ENCODE measurements at places on chromosomes 3 and 15.

DNA sequence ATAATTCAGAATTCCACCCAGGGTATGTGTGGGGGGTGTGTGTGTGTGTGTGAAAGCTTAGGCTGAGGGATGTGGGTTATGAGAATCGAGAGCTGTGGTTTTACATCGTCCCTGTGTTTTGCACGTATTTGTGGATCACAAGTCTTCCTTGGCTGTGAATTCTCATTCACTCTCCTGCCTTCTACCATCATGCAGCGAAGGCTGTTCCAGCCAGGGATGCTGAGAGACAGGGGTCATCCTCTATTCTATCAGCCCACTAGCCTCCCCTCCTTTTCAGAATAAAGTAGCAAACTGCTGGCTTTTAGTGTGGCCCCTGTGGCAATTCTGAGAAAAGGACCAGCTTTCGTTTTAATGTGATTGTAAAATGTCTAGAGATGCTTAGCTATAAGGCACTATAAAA lies 460.6 kb upstream of the NR2F2 start:
- DNase-seq = no peak

DNA sequence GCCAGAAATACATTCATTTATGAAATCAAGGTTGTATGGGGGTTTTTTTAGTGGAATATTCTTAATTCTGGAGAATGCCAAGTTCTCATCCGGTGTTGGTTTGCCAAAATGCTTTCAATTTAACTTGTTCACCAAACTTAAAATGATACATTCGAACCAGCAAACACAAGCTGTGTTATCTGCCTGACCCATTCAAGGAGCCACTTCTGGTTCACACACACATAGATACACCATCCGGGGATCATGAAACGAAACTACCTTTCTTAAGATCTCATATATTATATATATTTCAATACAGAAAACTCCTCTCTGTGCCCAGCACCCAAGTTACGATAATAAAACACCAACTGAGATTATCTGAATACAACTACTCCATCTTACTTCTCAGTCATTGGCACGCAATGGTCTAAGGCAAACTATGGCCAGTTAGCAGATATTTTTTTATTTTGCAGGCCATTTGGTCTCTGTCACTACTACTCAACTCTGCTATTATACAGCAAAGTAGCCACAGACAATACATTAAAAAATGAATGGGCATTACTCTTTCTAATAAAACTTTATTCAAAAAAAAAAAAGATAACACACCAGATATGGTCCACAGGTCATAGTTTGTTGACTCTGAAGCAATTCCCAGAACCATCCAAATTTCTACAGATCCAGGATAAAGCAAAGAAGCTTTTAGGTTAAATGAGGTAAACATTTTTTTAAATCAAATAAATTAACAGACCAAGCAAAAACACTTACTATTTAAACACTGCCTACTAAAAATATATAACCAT lies 89.6 kb downstream of the TBL1XR1 start:
- DNase-seq = no peak

DNA sequence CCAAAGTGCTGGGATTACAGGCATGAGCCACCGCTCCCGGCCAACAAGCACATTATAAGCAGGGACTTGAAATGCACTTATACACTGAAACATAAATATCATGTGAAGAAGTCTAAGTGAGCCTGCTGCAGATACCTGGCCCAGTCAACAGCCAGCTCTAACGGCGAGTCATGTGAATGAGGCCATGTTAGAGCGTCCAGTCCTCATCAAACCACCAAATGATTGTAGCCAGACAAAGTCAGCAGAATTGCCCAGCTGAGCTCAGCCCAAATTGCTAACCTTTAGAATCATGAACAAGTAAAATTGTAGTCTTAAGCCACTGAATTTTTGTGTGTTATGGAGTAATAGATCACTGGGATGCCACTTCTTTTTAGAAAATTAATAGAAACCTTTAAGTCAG lies 37.8 kb upstream of the UACA start:
- no peak for DNase-seq

DNA sequence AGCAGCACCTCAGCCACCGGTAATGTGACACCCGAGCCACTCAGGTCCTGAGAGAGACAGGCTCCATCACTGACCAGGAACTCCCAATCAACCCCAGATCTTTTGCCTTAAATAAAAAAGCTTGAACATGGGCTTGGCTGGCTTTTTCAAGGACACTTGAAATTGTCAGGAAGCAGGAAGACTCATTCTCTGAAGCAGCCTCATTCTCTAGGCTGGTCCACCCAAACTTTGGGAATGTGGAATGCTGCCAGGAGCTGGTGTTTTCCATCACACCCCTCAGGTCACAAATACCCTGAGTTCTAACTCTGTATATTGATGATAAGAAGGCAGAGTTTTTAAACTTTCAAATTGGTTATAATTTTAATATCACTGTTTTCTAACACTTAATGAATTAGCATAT lies 17.0 kb downstream of the CXCR6 start:
- no peak for DNase-seq

DNA sequence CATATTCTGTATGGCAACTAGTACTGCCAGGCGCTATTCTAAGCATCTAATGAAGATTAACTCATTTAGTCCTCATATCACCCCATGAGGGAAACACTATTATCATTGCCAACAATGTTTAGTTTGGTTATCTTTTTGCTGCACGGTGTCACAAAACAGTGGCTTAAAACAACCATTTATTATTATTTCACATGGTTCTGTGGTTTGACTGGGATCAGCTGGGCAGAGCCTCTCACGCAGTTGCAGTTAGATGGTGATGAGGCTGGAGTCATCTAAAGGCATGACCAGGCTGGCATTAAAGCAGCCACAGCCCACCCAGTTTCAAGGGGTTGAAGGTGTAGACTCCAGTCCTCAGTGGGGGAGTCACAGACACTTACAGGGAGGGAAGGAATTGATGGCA lies 32.8 kb upstream of the RASA2 start:
- no peak for DNase-seq

- DNase-seq = no peak
Observed at GRCh38 chr3:98780343-98780742, 17.2 kb downstream of the ST3GAL6 start.

- no peak for DNase-seq
Observed at GRCh38 chr3:152309031-152309430, 40.3 kb downstream of the MBNL1 start.

- no peak for DNase-seq
Observed at GRCh38 chr15:43270676-43271306, 4.1 kb upstream of the TGM5 start.

DNA sequence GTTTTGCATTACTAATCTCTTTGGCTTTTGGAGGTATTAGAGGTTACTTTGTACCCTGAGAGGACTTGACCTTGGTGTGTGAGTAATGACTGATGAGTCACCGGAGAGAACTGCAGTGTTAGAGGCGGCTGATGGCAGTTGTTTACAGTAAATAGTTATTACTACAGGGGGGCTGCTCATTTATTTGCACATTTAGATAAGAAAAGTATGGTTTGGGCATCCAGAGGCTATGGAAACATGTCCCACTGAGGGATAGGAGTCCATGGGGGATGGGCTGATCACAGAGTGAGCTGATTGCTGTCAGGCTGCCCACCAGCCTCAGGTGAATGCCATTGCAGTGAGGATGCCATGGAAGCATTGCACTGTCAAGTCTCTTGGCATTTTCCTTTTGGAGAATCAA lies 17.3 kb upstream of the STAC start:
- peak; percentile 47 for DNase-seq

- no peak for DNase-seq
Observed at GRCh38 chr15:71331173-71331572, 215.9 kb downstream of the THSD4 start.

DNA sequence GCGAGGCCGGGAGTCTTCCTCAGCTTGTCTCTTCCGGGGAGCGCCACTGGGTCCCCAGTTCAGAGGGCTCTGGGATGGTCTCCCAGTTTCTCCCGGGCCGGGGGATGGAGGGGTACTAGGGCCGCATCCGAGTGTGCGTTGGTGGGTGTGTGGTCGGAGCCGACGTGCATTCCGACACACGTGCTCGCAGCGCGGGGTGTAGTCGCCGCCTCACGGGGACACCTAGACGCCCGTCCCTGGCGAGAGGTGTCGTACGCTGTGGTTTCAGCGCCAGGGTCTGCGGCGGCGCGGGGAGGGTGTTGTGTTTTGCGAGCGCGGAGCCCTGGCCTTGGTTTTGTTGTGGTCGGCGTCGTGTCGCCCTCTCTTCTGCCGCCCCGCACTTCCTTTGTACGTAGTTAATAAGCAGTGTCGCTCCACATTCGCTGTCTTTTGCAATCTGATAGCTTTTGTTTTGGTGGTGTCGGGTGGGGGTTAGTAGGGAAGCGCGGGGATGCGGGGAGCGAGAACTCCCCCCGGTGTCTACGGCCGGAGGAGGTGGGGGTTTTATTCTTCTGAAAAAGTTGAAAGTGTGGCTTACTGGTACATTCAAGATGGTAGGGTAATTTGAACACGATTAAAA lies 2.2 kb downstream of the IGF1R start:
- peak; percentile 55 for DNase-seq

GRCh38 chr3:15011174-15011573 lies 53.9 kb downstream of the MRPS25 start:
- DNase-seq = no peak

DNA sequence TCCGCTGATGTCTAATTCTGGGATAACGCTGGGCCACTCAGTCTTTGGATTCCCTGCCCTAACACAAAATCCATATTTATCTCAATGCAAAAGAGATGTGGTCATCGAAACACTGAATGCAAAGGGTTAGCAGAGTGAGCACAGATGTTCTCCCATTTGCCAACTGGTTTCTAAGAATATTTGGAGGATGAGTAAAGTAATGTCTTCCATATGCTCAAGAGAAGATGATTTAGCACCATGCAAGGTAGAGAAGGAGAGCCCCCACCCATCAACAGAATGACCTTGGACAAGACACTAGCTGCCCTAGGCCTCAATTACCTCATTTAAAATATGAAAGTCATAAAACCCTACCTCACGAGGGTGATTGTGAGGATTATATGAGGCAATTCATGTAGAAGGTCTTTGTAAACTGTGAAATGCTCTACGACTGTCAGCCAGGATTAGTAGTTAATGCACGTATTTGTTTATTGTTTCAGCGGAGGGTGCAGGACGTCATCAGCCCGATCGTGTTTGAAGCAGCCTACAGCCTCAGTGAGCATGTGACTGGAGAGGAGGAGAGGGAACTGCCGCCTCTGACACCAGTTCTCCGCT lies 232.9 kb upstream of the CTDSPL start:
- no peak for DNase-seq

DNA sequence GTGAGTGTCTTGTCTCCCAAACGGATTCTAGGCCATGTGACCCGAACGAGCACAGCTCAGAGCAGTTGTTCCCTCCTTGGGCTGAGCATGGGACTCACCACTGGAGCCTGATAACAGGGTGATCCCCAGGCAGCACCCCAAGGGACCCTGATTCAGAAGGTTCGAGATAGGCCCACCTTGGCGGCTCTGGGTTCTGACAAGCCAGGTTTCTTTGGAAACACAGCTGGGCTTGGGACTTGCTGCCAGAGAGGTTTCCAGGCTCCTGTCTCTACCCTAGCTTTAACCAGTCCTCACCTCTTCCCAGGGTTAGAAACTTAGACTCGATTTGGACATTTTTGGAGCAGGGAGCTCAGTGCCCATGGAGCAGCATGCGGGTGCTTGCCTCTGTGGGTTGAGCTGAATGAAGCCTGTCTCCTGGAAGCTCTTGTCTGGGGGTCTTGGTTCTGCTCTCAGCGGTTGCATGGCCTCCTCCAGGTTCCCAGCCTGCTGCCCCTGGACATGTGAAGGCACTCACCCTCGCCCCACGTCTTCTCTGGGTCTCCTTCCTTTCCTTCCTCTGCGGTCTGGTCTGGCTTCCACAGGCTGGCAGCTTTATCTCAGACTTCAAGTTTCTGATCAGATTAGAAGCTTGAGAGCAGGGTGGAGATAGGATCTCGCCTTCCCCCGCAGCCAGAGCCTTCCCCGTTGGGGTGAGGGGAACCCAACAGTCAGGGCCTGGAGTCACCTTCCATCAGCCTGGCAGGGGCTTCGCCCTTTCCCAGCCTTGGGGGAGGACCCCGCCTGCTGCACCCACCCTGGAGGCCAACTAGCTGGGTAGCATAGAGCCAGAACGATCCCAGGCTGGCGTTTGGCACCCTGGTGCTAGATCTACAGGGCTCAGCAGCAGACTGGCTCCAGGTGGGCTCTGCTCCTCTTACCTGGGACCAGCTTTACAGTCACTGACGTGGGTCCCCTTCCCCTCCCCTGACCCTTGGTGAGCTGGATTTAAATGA lies 21.0 kb downstream of the PAQR5 start:
- no peak for DNase-seq

DNA sequence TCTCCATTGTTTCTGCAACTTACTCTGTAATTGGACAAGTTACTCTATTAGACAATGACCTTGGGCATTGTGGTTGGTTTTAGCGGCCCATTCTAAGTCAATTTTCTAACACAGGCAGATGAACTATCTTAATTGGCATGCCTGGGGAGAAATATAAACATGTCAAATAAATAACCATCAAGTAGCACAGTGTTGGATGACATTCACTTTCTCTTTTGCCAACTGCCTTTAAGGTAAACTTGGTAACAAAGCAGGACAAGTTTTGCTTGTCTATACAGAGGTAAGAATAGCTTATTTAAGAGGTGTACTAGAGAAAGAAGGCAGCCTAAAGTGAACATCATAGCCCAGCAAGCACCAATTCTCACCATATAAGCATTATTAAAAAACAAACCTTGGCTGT lies 599.6 kb downstream of the GBE1 start:
- DNase-seq = no peak

DNA sequence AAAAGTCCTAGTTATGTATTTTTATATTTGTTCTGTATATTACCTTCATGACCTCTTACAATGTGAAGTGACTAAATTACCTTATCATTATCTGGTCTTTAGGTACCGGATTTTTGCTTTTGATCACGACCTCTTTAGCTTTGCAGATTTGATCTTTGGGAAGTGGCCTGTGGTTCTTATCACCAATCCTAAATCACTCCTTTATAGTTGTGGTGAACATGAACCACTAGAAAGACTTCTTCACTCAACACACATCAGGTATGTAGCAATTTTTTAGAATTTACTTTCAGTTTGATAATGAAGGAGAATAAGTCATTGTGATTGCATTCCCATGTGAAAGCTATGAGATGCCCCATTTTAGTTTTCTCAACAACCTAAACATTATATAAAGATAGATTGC lies 18.3 kb downstream of the TMEM62 start:
- no peak for DNase-seq

DNA sequence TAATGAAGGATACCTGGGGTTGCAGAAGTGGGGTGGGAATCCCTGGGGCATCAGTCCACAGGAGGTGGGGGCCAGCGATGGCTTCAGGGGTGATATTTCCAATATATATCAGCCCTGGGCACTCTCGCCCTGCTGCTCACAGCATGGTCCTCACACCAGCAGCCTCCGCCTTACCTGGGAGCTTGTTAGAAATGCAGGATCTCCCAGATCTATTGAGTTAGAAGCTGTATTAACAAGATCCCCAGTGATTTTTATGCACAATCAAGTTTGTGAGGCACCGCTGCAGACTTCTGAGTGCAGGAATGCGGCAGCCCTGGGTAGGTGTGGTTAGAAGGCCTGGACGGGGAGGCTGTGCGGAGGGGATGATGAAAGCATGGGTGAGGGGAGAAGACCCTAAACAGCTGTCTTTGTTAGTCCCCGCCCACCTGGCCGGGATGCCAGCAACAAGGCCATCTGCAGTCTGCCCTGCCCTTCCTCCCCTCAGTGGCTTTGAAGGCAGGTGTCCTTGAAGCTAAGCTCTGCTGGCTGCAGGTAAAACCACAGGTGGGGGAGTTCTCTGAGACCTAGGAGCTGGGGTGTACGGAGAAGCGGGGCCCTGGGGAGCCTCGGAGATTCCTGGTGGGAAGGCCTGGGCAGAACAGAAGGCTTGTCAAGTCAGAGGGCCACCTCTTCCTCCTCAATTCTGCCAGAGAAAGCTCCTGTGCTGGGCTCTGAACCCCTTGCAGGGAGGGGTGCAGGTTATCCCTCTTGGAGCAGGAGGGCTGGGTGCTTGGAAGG lies 11.4 kb downstream of the FAM107A start:
- no peak for DNase-seq

All from Calu3 (cell line).